ENCODE measurements at places on chromosomes 5 and 9. TPM values are rescaled to one million over a fixed set of nuclear protein-coding genes. Genes with fewer than 3 reads are reported as not detected.

DNA sequence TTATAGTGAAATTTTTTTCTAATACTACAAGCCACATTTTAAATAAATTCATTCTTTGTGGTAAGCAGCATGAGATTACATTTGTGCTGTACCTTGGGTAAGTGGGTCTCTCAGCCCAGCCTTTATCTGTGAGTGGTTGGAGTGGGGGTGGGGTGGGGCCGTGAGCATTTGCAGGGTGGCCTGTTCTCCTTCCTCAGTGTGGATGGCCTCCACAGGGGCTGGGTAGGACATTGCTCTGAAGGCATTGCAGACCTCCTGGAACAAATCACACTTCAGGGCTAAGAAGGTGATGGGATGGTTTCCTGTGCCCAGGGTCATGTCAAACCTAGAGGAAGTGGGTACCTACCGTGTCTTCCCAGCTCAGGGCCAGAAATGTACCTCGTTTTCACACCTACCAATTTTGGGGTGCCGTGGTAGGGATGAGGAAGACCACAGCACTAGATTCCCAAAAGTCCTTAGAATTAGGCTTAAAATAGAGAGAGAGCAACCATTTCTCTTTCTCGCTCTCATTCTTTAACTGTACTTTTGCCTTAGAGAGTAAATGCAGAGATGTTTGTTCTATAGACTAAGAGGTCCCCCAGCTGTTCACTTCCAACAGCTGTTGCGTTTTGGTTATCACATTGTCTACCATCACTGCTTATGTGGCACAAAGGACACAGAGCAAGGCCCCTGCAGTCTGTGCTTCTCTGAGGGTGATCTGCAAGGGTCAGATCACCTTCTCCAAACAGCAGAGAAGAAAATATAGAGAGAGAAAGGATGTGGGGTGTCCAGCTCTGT lies 83.4 kb upstream of the CTSL start:
- peak; percentile 1 for DNase-seq

DNA sequence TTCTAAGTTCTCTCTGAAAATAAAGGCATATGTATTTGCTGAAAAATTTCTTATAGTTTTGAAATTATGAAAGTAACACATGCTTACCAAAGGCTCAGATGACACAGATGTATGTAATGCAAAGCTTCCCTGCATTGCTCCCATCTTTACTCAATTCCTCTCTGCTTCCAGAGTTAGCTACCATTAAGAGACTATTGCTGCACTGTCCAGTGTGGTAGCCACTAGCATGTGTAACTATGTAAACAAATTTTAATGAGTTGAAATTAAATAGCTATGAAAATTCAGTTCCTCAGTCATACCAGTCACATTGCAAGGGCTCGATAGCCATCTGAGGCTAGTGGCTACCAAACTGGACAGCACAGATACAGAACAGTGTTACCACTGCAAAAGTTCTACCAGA lies 17.9 kb downstream of the FRMD3 start:
- no peak for DNase-seq

DNA sequence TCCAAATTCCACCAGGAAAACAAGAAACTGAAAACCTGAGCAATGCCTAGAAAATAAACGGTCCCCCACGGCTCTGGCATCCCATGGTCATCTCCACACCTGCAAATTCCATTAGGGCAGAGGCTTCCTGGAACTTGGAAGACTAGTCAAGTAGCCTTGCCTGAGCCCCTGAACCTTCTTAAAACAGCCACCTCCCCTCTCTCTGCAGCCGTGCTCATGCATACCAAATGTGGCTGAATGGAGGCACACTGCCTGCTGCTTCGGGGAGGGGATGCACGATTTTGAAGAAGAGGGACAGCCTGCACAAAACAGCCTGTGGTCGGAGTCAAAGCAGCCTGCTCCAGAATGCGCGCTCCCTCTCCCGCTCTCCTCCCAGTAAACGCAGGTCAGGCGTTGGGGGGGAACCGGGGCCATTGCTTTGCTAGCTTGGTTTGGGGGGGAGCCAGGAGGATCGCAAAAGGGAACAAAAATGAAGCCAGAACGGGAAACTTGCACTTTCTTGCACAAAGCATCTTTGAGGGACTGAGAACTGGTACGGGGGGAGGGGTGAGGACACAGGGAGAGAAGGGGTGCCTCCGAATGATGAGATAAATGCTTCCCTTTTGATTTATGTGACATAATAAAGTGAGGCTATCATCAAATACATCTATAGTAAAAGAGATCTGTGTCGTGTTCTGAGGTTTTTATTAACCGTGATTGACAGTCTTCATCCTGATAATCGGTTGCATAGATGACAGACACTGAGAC lies at the start of gene TRPM3:
Gene TRPM3, minus strand, starts transcription at position 347 of the 747 bp plus-strand sequence. Its CDS starts 267 bp downstream, at position 80.
- DNase-seq, result no peak

- DNase-seq, result no peak
These were observed 50.6 kb downstream of the IRX2 start for GRCh38 chr5:2700876-2701275.

- DNase-seq, result no peak
These were observed 14.3 kb downstream of the GEMIN5 start for GRCh38 chr5:154923441-154924430.

XPA gene
- 14.2 TPM for total RNA-seq
